ENCODE measurements at places on chromosomes 16 and 17.
A peak's percentile ranks its signal among the peaks of the same experiment; 100 is the strongest.

GRCh38 chr17:15490634-15491261, 23.3 kb upstream of the CDRT4 start:
- DNase-seq = peak; percentile 1

DNA sequence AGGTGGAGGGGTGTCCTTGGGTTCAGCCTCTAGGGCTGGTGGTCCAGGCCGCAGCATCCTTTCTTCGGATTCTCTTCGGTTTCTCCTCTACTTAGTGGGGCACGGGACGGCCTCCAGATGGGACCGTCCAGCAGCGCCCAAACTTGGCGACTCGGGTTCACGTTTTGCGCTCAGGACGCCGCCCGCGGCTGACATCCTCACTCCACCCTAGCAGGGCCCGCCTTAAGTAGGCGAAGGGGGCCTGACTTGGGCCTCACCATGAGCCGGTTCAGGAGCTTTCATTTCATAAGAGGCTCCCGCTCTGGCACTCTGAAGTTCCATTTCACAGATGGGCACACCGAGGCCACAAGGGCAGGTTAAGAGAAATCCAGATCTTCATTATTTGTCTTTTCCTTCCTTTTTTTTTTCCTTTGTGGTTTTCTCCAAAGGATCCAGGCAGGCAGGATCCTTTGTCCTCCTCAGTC, 141.2 kb downstream of the SEC14L1 start:
- DNase-seq = peak; percentile 66

- no peak for DNase-seq
These were observed 35.4 kb downstream of the CDRT15 start for GRCh38 chr17:14201021-14201987.

GRCh38 chr17:57317079-57317478, 60.8 kb downstream of the MSI2 start:
- DNase-seq = no peak

GRCh38 chr16:48182979-48183537, 27.3 kb upstream of the ABCC12 start:
- DNase-seq = no peak

DNA sequence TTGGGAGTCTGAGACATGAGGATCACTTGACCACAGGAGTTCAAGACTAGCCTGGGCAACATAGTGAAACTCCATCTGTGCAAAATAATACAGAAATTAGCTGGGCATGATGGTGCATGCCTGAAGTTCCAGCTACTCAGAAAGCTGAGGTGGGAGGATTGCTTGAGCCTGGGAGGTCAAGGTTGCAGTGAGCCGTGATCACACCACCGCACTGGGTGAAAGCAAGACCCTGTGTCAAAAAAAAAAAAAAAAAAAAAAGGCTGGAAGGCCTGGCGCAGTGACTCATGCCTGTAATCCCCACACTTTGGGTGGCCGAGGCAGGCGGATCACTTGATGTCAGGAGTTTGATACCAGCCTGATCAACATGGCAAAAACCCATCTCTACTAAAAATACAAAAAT, 8.1 kb downstream of the UBN1 start:
- no peak for DNase-seq

GRCh38 chr17:50920891-50921586, 54.9 kb upstream of the TOB1 start:
- DNase-seq = no peak

- no peak for DNase-seq
These were observed 19.5 kb downstream of the ATP2A3 start for GRCh38 chr17:3944485-3945388.

DNA sequence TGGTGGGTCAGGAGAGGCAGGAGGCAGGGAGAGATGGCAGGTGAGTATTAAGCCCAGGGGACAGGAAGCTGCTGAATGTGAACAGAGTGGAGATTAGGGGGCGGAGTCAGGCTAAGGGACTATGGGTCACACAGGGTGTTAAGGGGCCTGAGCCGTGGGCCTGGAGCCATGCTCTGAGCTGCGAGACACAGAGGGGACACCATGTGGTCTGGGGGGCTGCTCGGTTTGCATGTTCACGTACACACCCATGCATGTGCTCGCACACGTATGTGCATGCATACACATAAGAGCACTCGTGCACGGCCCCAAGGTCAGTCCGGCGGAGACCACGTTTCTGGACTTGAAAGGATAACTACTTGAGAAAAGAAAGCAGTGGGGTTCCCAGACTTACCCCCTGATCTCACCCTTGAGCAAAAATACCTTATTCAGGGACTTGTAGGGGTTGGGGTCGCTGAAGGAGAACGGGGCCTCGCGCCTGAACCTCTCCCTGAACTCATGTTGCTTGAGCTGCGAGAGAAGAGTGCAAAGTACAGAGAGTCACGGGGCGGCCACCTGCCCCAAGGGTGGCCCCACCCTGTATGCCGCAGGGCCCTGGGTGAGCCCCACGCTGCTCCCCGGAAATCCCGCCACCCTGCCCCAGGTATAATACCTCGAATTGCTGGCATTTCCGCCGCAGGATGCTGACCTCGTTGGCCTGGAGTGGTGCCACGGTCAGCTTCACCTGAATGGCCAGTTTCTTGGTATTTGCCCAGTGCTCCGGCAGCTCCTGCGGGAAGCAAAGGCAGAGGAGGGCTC, 50.8 kb downstream of the DNAH17 start:
- DNase-seq = no peak

- no peak for DNase-seq
These were observed 95.7 kb downstream of the NTN1 start for GRCh38 chr17:9116861-9117568.

DNA sequence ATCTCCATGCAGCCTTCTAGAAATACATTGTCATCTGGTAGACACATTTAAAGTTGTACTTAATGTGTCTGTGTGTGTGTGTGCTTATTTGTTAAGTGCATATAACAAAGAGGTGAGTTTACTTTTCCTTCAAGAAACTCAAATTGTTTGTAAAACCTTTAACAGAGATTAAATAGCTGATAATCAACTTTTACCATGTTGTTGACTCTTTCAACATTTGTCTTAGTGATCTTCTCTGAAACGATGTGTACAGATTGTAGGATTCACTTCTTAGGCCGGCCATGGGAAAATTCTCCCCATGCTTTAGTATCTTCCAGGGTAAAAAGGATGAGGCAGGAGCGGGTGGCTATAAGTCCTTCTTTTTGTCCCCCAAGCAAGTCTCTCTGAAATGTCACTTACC, 292.9 kb upstream of the MAF start:
- no peak for DNase-seq

DNA sequence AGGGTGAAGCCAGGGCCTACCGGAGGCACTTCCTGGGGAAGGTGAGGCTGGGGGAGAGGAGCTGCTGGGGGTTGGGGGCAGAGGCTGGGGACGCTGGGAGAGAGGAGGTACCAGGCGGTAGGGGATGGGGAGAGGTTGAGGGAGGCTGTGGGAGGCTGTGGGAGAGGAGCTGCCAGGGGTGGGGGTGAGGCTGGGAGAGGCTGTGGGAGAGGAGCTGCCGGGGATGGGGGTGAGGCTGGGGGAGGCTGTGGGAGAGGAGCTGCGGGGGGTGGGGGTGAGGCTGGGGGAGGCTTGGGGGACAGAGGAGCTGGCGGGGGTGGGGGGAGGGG, 99.4 kb downstream of the OR1D5 start:
- DNase-seq = no peak

GRCh38 chr16:58824201-58824600, 90.1 kb upstream of the GOT2 start:
- no peak for DNase-seq

- no peak for DNase-seq
These were observed 31.7 kb downstream of the MBTD1 start for GRCh38 chr17:51228161-51228560.

GRCh38 chr17:78433780-78434335, 55.4 kb downstream of the PGS1 start:
- no peak for DNase-seq

DNA sequence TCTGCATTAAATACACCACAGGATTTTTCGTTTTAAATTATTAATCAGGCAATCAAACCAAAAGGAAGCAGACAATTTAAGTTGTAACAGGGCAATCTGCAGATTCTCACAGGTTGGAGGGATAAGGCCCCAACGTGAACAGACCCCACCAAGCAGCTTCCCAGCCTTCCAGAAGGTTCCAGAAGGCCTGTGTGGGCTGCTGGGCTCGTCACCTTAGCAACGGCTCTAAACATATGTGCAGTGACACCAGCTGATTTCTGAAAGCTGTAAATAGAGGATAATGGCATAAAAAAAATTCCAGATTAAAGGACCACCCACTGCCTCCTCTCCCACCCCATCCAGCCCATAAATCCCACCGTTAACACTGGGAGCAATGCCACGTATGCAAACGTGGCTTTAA, 123.8 kb downstream of the ZNF778 start:
- DNase-seq = no peak

DNA sequence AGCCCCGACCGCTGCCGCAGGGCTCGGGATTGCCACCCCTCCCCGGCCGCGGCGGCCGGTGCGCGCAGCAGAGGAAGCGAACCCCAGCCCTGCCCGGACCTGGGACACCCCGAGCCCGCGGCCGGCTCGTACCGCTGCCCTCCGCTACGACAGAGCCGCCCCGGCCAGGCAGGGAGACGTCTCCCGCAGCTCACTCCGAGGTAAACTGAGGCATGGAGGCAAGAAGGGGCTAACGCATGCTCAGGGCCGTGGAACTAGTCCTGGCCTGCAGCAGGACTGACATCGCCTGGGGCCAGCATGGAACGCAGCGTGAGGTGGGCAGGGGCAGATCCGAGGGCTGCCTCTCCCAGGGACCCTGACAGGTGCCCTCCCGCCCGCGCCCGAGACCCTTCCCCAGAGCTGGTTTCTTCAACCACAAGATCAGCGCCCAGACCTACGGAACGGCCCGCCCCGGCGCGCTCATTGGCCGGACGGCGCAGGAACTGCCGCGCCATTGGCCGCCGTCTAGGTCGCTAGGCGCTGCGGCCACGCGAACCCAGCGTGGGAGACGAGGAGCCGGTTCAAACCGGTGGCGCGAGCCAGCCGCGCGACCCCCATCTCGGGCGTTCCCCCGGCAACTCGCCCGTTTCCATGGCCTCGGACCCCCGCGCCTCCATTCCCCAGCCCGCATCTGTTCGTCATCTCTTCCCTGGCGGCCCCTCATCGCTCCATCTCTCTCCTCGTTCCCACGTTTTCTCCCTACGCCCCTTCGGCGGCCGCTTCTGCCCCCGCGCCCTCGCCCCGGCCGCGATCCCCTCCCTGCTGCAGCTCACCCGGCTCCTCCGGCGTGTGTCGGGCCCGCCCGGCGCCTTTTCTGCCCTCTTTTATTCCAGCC, at the start of gene SLC43A2:
Gene SLC43A2 (minus strand): TSS at position 853 of the 874 bp plus-strand sequence. CDS start 960 bp downstream, outside the sequence.
- DNase-seq = peak; percentile 94

DNA sequence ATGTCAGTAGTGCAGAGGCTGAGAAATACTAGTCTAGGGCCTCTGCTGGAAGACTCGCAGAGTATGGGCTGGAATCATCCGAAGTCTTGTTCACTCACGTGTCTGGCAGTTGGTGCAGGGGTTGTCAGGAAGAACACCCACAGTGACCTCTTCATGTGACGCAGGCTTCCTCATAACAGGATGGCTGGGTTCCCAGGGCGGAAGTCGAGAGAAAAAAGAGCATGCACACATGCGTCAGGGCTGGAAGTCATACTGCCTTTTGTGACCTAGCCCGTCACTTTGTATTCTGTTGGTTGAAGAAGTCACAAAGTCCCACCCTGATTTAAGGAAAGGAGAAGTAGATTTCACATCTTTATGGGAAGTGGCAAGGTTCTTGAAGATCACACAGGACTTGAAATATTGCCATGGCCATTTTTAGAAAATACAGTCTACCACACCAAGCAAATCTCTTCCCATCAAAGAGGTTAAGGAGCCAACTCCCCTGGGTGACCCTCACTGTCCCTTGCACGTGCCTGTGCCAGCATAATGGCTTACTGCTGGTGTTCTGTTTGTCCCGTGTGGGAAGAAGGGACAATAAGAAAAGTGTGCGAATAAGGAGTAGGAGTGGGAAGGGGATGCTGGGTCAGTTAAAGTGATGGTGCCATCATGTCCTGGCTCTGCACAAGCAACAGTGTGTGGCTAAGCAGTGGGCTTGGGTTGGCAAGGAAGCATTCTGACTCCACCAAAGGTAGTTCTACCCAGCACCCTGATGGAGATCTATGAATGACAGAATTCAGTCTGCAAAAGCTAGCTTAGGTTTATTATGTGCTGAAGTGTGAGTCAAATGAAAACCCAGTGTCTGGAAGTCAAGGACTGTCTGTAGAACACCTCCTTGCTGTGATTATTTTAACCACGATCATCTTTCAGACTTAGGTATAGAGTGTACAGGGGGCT, 28.1 kb downstream of the HEATR3 start:
- DNase-seq = no peak

DNA sequence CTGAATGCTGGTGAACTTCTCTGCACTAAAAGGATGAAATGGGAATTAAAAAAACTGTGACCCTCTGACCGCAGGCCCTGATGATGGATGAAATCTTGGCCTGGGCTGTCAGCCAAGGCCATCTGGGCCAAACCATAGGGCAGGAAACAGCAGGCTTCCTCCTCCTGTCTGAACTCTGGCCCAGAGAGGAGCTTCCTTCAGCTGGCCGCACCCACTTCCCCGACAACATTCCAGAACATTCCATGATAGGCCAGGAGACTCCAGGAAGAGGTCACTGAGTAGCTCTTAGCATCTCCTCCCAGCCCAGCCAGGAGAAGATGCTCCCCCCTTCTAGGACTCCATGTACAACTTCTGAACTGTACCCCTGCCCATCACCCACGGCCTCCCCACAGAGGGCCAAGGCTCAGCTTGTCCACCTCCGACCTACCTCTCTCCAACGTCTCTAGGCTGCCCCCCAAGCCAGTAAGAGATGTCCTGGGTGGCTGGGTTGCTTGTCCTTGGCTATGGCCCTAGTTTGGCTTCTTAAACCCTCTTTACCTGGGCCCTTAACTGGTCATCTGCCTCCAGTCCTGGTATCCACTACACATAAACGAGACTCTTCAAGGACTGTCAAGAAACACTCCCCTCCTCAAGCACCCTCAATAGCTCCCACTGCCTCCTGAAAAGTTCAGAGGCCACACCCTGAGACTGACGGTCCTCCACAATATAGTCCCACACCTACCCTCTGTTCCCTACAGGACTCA, 1.7 kb downstream of the RPH3AL start:
- peak; percentile 73 for DNase-seq

GRCh38 chr17:56222255-56222654, 69.0 kb downstream of the ANKFN1 start:
- DNase-seq = no peak

GRCh38 chr17:57099165-57099564, 14.1 kb downstream of the AKAP1 start:
- DNase-seq = no peak

- no peak for DNase-seq
These were observed 7.6 kb downstream of the SCPEP1 start for GRCh38 chr17:56985371-56986162.

GRCh38 chr16:9859701-9860327, 322.4 kb downstream of the GRIN2A start:
- no peak for DNase-seq

DNA sequence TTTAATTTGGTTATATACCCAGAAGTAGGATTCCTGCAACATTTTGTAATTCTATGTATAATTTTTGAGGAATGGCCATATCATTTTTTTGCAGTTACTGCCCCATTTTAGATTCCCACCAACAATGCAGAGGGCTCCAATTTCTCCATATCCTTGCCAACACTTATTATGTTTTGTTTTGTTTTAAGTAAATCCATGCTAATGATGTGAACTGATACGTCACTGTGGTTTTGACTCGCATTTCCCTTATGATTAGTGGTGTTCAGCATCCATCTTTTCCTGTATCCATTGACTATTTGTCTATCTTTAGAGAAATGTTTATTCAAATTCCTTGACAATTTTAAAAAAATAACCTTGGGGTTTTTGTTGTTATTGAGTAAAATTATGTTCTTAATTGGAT, 826.4 kb downstream of the CDH11 start:
- no peak for DNase-seq
